ENCODE measurements at places on chromosomes 12 and 14.

GRCh38 chr14:60514741-60515491, 6.0 kb downstream of the SIX6 start:
- DNase-seq = no peak

DNA sequence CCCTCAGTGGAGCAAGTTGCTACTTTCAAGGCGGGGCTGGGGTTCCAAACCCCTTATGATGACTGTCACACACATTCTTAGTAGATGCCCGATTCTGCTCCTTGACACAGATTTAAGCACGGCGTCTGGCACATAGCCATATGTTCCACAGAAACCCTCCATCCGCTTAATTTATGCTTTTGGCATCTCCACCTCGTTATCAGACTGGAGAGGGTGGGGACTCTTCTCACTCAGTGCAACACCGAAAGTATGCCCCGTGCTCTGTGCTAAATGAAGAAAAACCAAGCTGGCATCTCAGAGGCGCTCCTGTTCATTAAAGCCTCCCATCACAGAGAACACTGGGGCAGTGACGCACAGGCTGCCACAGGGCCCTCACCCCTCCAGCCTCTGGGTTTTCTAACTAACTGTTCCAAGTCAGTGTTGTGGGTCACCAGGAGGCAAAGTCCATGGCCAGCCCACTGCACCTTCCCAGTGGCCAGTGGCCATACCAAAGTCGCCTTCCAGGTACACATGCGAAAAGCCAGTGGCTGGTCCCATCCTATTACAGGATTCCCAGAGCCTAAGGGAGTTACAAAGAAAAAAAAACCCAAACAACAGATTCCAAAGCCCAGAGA, 27.3 kb downstream of the CCDC88C start:
- DNase-seq = peak; percentile 41

DNA sequence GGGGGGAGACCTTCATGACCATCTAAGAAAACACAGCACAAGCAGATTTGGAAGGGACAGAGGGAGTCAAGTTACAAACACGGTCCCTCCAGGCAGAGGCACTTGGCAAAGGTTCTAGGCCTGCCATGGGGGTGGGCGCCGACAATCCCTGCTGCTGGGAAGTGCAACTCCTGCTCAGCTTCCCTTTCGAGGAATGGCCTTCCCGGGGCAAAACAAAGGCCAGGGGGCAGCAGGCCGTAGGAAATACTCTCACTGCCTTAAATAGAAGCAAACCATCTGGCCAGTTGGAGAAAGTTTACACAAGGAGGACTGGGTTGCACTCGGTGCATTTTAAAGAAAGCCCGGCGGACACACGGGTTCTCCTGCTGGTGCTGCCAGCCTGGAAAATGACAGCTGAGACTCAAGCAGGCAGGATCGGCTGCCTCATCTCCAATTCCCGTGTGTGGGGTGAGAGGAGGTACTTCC, 65.8 kb downstream of the ITPK1 start:
- DNase-seq = peak; percentile 48

DNA sequence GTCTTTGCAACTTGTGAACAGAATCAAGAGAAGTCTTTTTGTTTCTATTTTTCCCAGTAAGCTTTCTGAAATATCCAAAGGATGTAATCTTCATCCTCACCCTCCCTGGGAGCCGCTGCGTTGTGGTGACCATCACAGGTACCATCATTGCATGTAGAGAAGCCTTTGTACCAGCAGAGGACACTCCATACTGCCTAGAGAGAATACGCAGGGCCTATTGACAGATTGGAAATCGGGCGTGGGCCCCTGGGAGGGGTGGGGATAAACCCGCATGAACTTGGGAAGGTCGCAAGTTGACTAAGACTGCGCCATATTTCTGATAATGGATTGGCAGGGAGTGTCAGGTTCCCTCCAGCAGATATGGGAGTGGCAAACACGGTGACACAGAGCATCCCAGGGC, 12.7 kb downstream of the KRT1 start:
- DNase-seq = no peak

GRCh38 chr12:69101505-69101904, 137.9 kb upstream of the CPSF6 start:
- DNase-seq = no peak

GRCh38 chr12:90010089-90010488, 301.5 kb upstream of the ATP2B1 start:
- no peak for DNase-seq

- DNase-seq = no peak
Observed at GRCh38 chr12:31989571-31990362, 30.6 kb downstream of the RESF1 start.

DNA sequence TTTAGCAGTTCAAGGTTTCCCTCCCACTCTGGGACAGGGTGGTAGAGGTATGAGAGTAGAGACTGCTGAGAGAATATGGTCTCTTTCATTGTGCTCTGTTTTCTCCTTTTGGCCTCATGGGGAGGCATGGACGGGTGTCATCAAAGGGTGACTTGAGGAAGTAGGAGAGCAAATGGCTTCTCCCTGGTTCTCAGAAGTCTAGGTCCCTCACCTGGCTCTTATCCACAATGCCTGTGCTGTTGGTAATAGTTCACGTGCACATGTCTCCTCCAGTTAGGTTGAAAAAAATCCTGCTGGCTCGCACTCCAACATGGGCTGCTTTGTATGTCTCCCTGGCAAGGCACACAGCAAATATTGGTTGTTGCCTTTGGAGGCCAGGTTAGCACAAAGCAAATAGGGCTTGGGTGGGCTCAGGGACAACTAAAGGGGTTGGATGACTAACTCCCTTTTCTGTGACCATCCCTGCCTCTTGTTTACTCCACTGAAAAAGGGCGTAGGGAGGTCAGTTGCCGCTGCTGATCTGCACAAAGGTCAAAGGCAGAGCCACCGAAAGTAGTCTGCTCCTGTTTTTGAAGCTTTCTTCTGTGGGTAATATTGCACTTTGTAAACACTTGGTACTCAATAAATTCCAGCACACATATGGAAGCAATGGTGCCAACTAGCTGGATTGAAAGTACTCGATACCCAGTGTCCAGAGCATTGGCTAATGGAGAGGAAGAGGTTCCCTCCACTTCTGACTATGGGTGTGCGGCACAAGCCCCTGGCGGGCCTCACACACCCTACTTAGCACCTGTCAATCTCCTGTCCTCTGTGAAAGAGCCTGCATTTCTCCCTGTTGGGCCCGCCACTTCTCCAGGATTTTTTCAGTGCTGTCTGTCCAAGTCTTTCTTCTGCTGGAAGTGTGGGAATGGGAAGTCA, 121.8 kb downstream of the SLC38A6 start:
- no peak for DNase-seq

DNA sequence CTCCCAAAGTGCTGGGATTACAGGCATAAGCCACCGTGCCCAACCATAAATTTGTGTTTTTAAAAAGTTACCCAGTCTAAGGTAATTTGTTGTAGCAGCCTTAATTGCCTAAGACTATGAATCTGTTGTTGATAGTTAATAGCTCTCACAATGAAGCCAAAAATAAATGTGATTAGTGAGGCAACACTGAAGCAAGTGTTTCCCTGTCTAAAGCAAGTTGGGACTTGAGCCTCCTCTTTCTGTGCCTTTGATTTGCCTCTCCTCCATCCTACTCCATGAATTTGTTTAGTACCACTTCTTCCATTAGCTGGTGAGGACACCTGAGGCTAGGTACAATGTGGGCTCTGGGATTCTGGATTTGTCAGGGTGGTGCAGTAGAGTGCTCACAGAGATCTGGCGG, 36.8 kb downstream of the DAAM1 start:
- DNase-seq = no peak

DNA sequence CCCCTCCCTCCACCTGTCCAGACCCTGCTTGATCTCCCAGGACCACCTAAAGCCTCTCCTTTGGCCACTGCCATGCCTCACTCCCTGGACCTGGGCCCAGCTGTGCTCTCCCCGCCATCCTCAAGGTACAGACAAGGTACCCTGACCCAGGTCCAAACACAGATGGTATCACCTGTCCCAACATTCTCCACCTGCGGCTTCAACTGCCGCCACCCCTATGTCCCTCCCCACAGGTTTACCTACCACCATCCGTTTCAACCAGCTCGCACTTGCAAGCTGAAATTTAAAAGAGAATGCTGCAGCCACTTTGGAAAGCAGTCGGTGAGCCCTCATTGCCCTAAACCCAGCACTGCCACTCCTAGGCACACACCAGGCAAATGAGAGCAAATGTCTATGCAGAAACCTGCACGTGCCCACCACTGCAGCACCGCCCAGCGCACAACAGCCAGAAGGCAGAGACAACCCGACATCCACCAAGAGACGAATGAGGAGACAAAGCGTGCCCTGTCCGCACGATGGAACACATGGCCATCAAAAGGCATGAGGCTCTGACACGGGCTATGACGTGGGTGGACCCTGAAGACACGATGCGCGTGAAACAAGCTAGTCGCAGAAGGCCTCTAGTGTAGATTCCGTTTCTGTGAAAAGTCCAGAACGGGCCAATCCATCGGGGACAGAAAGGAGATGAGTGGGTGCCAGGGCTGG, 71.0 kb downstream of the RFLNA start:
- no peak for DNase-seq

GRCh38 chr12:52506858-52507715, 13.1 kb downstream of the KRT5 start:
- no peak for DNase-seq

DNA sequence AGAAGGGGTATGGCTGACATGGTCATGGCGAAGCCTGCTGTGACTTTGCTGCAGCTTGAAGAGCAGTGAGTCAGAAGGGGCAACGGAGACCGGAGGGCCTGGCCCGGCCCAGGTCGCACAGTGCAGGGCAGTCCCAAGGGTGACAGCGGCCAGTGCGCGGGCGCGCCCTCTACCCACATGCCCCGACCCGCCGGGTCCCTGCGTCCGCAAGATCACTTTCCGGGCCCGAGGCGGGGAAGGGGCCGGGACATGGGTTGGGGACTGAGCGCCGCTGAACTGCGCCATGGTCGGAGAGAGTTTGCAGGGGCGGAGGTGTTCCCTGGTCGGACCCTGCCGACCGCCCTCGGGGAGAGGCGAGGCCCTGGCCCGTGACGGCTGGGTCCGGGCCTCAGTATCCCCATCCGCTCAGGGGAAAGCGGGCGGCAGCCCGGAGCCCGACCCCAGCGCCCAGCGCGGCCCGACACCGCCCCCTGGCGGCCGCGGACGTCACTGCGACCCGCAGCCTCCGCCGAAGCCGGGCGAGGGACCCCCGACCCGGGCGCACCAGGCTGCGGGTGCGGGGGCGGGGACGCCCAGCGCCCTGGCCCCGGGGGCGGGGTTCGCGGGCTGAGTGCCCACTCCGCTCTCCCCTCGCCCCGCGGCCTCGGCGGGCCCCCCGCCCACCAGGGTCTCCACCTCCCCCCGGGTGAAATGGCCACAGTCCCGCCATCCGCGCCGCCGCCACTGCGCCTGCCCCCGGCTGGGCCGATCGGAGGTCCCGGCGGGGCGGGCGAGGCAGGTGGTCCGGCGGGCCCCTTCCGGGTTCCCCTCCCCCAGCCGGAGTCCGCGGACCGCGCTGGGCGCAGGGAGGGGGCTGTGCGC, 7.2 kb upstream of the ANKRD9 start:
- DNase-seq = no peak

- no peak for DNase-seq
Observed at GRCh38 chr14:84674636-84675035, 855.3 kb upstream of the FLRT2 start.

GRCh38 chr14:96263347-96264199, 7.6 kb downstream of the BDKRB1 start:
- DNase-seq = peak; percentile 11

- no peak for DNase-seq
Observed at GRCh38 chr14:58575956-58576355, 61.8 kb upstream of the DACT1 start.

- DNase-seq = no peak
Observed at GRCh38 chr14:95489214-95490137, 27.0 kb downstream of the SYNE3 start.

GRCh38 chr12:89346741-89347324, 5.5 kb downstream of the DUSP6 start:
- no peak for DNase-seq

- no peak for DNase-seq
Observed at GRCh38 chr12:105272814-105273416, 36.9 kb upstream of the APPL2 start.

- no peak for DNase-seq
Observed at GRCh38 chr12:77537663-77538062, 293.0 kb upstream of the NAV3 start.

- peak; percentile 20 for DNase-seq
Observed at GRCh38 chr12:58540480-58541299, 379.6 kb downstream of the LRIG3 start.

DNA sequence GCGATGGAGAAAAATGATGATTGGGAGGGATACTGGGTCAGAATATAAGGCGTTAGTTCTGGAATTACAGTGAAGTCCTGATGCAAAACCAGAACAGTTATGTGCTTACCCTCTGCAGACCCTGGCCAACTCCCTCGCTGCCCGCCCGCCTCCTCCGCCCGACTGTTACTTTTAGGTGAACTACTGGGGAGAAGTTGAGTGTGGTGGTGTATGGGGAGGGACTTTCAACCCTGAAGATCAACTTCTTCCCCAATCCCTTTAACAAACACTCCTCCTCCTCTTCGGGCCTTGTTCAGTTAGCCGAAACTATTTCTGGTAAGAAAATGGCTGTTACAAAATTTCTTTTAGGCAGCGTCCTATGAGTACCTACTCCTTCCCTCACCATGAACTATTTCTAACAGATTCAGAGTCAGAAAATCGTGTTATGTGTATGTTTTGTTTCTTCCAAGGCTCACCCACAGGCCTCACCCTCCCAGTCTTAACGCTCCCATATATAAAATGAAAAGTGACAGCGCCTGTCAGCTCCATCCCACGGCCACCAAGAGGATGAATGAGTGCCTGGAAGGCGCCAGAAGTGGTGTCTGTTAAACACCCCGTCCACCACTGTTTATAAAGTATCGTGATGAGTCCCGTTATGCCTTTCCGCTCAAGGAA, 1.3 kb downstream of the FBXO33 start:
- DNase-seq = no peak

- no peak for DNase-seq
Observed at GRCh38 chr12:91566328-91567099, 383.9 kb upstream of the DCN start.

GRCh38 chr12:130242506-130242905, 80.2 kb downstream of the FZD10 start:
- DNase-seq = no peak

GRCh38 chr12:6944381-6945186, 762 bp downstream of the C12orf57 start:
- DNase-seq = peak; percentile 77

DNA sequence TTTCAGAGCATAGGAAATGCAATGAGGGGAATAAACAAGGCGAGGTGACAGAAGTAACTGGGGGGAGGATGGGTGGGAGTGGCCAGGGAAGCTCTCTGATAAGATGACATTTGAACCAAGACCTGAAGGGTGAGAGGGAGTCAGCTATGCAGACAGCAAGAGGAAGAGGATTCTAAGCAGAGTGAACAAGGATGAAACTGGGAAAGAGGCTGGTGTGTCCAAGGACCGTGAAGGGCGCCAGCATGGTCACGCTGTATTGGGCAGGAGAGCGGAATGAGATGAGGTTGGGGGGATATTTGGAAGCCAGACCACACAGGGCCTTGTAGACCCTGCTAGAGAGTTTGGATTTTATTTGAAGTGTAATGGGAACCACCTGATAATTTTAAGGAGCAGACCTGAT, 10.5 kb upstream of the PPP1R1A start:
- DNase-seq = no peak
